ENCODE measurements at places on chromosomes 7 and 10.

GRCh38 chr7:100801833-100802568 lies 25.3 kb downstream of the EPHB4 start:
- DNase-seq = peak; percentile 61

GRCh38 chr7:47474211-47474936 lies 107.5 kb downstream of the TNS3 start:
- no peak for DNase-seq

- peak; percentile 36 for DNase-seq
These were observed 29.2 kb upstream of the PROSER2 start for GRCh38 chr10:11793762-11794479.

- peak; percentile 30 for DNase-seq
These were observed 206.3 kb upstream of the PRSS1 start for GRCh38 chr7:142542942-142543341.

DNA sequence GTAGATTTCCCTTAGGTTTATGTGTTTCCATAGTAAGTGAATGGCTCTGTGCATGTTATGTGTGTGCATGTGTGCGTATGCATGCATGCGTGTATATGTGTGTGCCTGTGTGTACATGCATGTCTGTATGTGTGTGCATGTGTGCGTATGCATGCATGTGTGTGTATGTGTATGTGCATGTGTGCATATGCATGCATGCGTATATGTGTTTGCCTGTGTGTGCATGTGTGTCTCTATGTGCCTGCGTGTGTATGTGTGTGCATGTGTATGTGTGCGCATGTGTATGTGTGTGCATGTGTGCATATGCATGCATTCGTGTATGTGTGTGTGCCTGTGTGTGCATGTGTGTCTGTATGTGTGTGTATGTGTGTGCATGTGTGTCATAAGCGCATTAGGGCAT lies 98.8 kb upstream of the AGBL3 start:
- DNase-seq = no peak

DNA sequence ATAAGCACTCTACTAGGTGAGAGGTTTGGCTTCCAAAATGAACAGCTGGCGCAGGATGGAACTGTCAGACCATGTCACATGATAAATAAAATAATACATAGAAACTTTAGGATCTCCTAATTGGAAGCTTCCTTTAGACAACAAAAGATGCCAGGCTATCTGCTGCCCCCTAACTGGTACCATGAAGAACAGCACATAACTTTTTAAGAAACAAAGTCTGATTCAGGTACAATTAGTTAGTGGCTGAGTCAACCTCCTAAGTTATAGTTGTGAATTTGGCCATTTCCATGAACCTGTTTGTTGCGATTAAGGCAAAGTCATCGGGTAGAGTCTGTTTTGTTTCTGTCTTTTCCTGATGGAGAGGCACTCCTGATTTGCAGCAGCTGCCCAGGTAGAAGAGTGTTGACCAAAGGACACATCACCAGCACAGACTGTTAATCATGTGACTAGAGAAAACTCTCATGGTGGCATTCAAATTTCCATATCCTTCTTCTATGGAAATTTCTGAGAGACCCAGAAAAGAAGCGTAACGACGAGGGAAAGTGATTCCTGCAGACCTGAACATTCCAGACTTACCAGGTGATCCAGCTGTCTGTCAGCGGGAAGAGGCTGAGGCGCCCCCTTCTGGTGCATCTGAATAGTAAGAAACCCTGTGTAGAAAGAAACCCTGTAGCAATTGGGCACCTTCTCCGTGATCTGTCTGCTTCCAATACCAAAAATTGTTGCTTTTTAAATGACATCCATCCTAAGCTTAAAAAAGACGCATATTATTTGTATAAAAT lies 8.6 kb upstream of the INHBA start:
- DNase-seq = peak; percentile 45

- DNase-seq = no peak
These were observed 164.3 kb upstream of the AGK start for GRCh38 chr7:141386881-141387280.

DNA sequence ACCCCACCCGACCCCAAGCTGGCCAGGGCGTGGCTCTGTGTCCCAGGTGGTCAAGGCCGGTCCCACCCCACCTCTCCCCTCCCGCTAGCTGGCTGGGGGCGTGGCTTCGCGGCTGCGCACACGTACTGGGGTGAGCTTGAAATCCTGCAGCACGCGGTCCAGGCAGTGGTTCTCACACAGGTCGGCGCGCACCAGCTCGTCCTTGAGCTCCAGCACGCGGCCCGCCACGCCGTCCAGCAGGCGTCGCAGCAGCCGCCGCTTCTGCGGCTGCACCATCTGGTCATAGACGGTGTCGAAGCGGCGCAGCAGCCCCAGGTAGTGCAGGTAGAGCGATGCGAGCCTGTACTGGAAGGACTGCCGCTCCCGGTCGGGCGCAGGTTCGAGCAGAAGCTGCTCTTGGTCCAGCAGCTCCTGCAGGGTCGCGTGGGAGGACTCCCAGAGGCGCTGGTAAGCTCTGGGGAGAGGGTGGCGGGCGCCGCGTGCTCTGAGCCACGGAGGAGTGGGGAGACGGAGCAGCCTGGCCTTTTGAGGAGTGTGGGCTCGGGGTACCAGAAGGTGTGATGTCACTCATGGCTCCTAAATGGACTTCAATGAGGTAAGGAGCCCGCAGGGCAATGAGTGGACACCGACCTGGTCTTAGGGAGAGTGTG lies 5.8 kb downstream of the H2BK1 start:
- DNase-seq = no peak

DNA sequence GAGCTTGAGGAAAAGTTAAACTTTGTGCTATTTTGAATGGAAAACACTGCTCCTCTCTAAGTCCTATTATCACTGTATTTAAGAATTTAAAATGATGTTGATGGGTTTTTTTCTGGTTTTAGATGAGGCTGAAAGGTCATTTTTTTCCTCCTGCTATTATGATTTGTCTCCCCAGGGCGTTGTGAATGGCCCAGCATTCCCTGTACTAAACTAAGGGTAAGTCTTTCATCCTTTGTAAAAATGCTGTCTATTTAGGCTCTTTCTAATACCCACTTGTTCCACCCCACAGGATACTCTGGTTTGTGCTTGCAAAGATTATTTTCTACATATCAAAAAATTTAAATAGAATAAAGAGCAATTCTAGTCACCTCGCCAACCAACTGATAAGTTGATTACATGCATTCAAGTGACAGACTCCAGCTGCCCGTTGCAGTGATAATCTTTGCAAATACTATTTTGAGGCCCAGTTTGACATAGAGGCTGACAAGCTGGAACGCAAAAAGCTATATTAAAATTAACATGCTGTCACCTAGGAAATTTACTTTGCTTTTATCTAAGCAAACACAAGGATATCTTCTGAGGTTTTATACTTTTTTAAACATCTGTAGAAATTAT lies 222.3 kb upstream of the TMEM229A start:
- DNase-seq = no peak

DNA sequence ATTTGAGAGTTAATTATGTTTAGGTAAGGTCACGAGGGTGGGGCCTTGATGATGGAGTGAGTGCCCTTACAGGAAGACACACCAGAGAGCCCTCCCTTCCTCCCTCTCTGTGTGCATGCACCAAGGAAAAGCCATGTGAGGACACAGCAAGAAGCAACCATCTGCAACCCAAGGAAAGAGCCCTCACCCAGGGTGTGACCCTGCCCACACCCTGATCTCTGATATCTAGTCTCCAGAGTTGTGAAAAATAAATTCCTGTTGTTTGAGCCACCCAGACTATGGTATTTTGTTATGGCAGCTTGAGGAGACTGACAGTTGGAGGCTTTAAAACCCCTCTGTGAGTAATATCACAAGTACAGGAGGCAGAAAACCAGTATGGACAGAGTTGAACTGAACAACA lies 15.0 kb upstream of the MCM10 start:
- DNase-seq = peak; percentile 36

- peak; percentile 79 for DNase-seq
These were observed 233.2 kb upstream of the PRSS1 start for GRCh38 chr7:142516038-142516501.

GRCh38 chr10:35822316-35822715 lies 180.2 kb upstream of the FZD8 start:
- DNase-seq = peak; percentile 87

- DNase-seq = peak; percentile 50
These were observed 196.1 kb upstream of the TCF7L2 start for GRCh38 chr10:112753961-112754411.

- peak; percentile 91 for DNase-seq
These were observed at the start of gene CFAP69 for GRCh38 chr7:90244909-90245851. TSS of gene CFAP69 (plus strand) at chr7:90245174. CDS start at chr7:90245425, 251 bp downstream.

DNA sequence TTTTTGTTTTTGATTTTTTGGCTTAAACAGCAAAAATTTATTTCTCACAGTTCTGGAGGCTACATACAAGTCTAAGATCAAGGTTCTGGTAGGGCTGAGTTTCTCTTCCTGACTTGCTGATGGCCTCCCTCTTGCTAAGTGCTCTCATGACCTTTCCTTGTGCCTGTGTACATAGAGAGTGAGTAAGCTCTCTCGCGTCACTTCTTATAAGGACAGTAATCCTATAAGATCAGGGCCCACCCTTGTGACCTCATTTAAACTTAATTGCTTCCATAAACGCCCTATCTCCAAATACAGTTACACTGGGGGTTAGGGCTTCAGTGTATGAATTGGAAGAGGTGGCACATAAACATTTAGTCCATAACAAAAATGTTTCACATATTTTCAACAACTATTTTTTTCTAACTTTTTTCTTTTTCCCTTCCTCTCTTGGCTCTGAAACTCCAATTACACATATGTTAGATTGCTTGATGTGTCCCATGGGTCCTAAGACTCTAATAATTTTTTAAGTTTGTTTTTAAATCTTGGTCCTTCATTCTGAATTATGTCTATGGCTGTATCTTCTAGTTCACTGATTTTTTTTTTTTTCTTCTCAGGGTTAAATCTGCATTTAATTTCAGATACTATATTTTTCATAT lies 149.8 kb downstream of the HBP1 start:
- peak; percentile 13 for DNase-seq

- peak; percentile 57 for DNase-seq
These were observed 14.1 kb upstream of the LAMB1 start for GRCh38 chr7:108016841-108017775.

GRCh38 chr10:75753621-75754020 lies 322.2 kb downstream of the LRMDA start:
- DNase-seq = no peak

GRCh38 chr7:3575753-3576531 lies 274.9 kb downstream of the SDK1 start:
- DNase-seq = no peak

- DNase-seq = no peak
These were observed 2.0 kb upstream of the RNF32 start for GRCh38 chr7:156638443-156639077.

DNA sequence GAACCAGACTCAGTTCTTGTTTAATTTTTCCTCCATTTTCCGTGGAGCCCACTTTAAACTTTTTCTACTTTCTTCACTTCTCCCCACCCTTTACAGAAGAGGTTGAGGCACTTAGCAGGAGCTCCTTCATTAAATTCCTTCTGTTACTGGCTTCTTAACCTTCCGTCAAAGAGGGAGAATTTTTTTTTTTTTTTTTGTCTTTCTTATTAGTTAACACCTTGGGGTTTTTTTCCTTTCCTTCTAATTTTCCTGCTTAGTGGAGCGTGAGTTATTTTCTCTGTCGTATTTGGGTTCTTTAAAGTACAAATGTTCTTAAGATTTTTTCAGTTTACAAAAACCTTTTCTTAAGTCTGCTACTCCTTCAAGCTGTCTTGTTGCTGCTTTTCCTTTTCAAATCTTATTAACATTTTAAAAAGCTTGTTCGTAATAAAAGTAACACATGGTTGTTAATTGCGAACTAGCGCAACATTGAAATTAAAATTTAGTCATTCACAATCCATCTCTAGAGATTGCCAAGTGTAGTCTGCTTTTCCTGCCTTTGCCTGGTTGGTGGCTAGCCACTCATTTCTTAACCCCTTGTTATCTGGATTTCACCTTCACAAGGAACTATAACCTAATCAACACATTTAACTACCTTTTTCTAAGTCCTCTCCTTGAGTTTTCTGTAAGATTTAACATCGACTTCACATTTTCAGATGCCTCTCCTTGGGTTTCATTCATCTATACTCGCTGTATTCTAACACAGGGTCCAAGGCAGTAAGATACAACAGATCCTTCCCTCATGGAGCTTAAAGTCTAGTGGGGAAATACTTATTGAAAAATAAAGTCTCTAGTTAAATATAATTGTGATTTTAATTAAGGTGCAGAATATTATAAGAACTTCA lies 2.0 kb downstream of the BMPR1A start:
- peak; percentile 30 for DNase-seq
